ENCODE measurements at places on chromosomes 4 and X. TPM values are rescaled to one million over a fixed set of nuclear protein-coding genes. Genes with fewer than 3 reads are reported as not detected.

PAK3 gene
- total RNA-seq = 43.0 TPM

PCDH19 gene
- total RNA-seq = 5.5 TPM

CHRNA9 gene
- not detected for total RNA-seq

LNX1 gene
- 12.6 TPM for total RNA-seq

PCSK1N gene
- total RNA-seq = 21.8 TPM

PPP2R2C gene
- 0.66 TPM for total RNA-seq

SHROOM2 gene
- total RNA-seq = 3.7 TPM

RASSF6 gene
- not detected for total RNA-seq

SOD3 gene
- total RNA-seq = 359 TPM

ALB gene
- 2.4 TPM for total RNA-seq

CT47A7 gene
- total RNA-seq = not detected

SYTL4 gene
- 33.3 TPM for total RNA-seq

DMD gene
- 345 TPM for total RNA-seq

STX18 gene
- 21.3 TPM for total RNA-seq

MAGEA2B gene
- total RNA-seq = not detected

PPID gene
- total RNA-seq = 15.3 TPM

GAGE1 gene
- not detected for total RNA-seq

CCDC110 gene
- total RNA-seq = not detected

GUCY1B1 gene
- total RNA-seq = 12.9 TPM

L1CAM gene
- 23.7 TPM for total RNA-seq

ODAM gene
- not detected for total RNA-seq

BMX gene
- 1.8 TPM for total RNA-seq

FAM47E gene
- 1.2 TPM for total RNA-seq

ELF4 gene
- total RNA-seq = 8.2 TPM

ZNF630 gene
- 5.3 TPM for total RNA-seq

ASB12 gene
- total RNA-seq = not detected

TCP11X2 gene
- not detected for total RNA-seq

PCYT1B gene
- total RNA-seq = 1.6 TPM

NAP1L2 gene
- 5.9 TPM for total RNA-seq

ADH1C gene
- 184 TPM for total RNA-seq

All from tibial nerve (tissue), 4 donors.